Iris pigment epithelial cell (primary cell): ENCODE measurements at places on chromosomes 7 and 10.

- no peak for DNase-seq
Measured at GRCh38 chr10:106399112-106399511, 765.4 kb downstream of the SORCS1 start.

DNA sequence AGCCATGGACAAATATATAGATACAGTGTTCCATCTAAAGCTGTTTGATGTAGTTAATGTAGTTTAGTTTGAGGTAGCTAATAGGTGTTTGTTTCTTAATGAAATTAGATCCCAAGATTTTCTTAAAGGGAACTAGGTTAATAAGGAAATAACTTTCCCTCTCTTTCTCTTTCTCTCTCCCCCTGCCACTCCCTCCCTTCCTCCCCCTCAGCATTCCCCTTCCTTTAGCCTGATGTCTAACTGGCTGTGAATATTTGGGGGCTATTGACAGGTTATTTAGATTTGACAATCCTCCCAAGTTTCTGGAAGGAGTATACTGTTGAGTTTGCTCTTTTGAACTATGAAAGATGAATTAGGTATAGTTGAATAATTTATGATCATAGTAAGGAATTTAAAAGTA lies 65.2 kb upstream of the OIT3 start:
- DNase-seq = no peak

GRCh38 chr10:86194684-86195083 lies 171.9 kb downstream of the GRID1 start:
- no peak for DNase-seq

GRCh38 chr7:47638679-47639315 lies 56.9 kb upstream of the TNS3 start:
- DNase-seq = peak; percentile 39

DNA sequence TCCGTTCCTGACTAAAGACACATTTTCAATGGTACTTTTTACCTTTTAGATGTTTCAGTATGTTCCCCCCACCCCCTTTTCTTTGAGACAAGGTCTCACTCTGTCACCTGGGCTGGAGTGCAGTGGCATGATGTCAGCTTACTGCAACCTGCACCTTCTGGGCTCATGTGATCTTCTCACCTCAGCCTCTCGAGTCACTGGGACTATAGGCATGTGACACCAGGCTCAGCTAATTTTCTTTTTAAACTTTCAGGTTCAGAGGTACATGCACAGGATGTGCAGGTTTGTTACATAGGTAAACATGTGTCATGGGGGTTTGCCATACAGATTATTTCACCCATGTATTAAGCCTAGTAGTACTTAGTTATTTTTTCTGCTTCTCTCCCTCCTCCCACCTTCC lies 99.3 kb upstream of the RPA3 start:
- DNase-seq = no peak

DNA sequence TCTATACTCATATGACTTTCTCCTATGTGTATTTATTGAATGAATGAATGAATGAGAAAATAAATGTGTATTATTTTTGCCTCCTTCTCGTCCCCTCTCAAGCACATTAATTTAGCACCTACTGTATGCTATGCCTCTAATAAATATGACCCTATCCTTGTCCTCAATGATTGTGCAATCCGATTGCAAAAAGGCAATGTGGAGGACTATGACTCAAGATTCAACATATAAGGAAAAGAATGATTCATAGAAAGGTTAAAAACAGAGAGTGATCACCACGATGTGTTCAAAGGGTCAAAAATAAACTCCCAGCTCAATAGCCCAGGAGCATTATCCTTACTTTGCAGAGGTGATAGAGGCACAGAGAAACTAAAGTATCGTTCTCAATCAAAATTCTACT lies 322.8 kb upstream of the SORCS1 start:
- peak; percentile 2 for DNase-seq

- DNase-seq = peak; percentile 34
Measured at GRCh38 chr7:32059289-32060011, 10.8 kb downstream of the PDE1C start.

GRCh38 chr10:126117196-126117595 lies 220.8 kb downstream of the FANK1 start:
- no peak for DNase-seq

DNA sequence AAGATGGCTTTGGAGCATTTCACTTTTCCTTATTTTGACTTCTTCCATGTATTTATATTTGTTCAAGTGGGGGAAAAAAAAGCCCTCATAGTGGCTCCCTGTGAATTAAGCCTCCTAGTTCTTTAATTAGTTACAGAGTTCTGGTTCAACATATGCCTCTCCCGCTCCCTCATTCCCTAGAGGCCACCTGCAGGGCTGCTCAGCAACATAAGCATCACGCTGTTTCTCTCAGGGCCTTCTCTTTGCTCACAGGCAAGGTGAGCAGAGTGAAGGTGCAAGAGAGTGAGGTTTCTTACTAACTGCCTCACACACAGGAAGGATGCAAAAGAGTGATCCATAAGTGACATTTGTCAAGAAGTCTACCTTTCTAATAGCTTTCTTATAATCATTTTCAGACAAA lies 196.7 kb downstream of the SEMA3E start:
- no peak for DNase-seq

DNA sequence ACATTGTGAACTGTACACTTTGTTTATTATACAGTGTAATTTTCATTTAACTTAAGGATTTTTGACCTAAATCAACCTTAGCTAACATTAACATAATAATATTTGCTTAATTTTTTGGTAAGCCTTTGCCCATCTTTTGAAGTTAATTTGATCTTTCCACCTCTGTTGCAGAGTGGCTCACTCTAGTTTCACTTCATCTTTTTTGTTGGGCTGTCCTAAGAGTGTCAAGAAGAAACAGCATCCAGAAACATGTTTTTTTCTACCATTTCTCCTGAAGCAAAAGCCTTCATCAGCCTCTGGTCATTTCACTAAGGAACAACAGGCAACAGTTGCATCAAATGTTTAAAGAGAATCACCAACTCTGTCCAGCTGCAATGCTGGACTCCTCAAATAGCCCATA lies 824.7 kb downstream of the REEP3 start:
- DNase-seq = no peak
